Stimulated activated CD4-positive, alpha-beta T cell treated with anti-CD3 and anti-CD28 coated beads, Interleukin-1b, Interleukin-23, amount 100 ng/mL, for 1 hour (primary cell): ENCODE measurements at places on chromosomes 3 and 15.

GRCh38 chr3:7760718-7761117 is 740.9 kb upstream of the LMCD1 start:
- DNase-seq = no peak

DNA sequence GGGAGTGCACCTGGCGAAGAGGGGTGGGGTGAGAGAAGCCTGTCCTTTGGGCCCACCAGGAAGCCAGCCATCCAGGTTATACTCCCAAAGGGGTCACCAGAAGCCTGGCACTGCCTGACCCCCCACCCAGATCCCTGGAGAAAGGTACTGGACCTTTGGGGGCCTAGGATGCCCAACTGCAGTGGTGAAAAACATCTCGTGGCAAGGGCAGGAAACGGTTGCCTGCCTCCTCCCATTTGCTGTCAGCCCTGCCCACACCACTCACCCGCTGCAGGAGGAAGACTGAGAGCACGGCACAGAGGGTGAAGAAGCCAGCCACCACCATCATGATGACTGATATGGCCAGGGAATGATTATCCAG is 2.2 kb upstream of the ULK3 start:
- DNase-seq = peak; percentile 15

DNA sequence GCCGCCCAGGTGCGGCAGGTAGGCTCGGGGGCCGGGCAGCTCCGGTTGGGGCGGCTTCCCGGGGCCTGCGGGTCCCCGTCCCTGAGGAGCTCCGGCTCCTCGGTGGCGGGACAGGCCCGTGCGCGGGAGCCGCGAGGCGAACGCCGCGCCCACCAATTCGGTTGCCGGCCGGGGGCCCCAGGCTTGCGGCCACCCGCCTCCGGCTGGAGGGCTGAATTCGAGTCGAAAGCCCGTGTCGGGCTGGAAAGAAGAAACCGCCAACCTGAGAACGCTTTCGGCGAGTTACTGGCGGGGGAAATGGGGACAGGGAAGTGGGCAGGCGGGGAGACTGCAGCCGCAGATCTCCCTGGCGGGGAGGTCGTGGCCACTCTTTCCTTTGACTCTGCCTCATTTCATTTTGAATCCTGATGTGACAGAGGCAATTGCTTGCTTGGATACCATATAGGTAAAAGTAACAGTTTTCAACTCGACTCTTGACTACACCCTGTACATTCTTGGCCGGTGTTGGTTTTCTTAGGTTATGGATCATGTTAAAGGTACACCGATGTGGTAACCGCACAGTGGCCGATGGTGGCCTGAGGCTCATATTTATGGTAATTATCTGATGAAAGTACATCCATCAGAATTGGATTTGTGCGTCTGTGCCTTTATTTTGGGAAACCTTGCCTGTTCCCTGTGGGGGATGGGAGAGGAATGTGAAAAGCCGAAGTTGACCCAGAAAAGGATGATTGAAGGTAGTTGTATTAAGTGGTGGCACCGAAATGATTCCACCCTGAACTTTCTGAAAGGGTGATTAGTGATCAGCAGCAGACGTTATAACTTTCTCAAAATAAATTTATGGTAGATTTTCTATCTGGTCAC is 1.7 kb downstream of the B3GNT5 start:
- no peak for DNase-seq

- DNase-seq = no peak
Measured at GRCh38 chr3:129530251-129530791, 1.9 kb downstream of the RHO start.

- no peak for DNase-seq
Measured at GRCh38 chr3:15873415-15873814, 75.6 kb upstream of the ANKRD28 start.

- DNase-seq = no peak
Measured at GRCh38 chr15:39870537-39870936, 49.5 kb downstream of the GPR176 start.

DNA sequence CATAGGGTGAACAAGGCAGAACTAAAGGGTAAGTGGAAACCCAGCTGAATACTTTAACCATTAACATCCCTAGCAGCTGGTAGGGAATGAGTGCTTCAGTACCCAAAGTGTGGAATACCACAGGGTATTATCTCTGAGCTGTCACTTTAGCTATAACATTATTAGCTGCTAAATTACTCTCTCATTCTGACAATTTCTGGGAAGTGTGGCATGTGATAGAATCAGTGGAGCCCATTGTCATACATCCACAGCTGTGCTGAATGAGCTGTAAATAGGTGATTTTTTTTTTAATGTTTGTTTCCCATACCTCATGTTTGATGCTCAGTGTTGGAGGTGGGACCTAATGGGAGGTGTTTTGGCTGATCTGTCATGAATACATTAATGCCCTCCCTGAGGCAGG is 894.3 kb downstream of the DIPK2A start:
- DNase-seq = no peak

- DNase-seq = no peak
Measured at GRCh38 chr3:26704736-26705135, 82.2 kb downstream of the LRRC3B start.
